Large intestine (tissue), 12 donors: ENCODE measurements at places on chromosomes 1 and 21. TPM values are rescaled to one million over a fixed set of nuclear protein-coding genes. Genes with fewer than 3 reads are reported as not detected.

BMP8B gene
- polyA plus RNA-seq = 8.1 TPM

PTPRF gene
- polyA plus RNA-seq = 257 TPM

- no peak for DNase-seq
Observed at GRCh38 chr1:54280651-54281050, 80.7 kb downstream of the MRPL37 start.

DNA sequence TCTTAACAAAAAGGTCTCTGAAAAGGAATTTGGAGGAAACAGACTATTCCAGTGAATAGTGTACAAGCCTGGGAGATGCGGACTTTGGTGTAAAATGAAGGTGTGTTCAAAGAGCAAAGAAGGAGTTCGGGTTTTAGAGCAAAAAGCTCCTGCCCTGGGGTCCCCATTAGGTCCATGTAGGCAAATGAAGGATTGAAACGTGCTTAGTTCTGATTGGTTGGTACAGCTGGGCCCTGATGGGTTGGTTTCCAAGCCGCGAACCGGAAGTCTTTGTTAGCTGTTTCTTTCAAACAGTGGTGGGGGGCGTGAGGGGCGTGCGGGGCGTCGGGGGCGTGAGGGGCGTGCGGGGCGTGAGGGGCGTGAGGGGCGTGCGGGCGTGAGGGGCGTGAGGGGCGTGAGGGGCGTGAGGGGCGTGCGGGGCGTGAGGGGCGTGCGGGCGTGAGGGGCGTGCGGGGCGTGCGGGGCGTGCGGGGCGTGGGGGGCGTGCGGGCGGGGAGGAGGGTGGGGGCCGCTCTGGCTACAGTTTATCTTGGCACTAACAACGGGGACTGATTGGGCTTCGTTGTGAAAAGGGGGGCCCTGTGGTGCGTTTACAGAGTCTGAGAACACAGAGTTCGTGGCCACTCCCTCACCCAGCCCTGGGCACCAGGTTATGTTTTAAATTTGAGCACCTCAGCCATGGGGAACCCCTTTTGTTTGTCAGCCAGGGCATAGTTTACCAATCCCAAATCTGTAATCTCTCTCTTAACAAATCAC is 29.4 kb downstream of the LRRC3 start:
- no peak for DNase-seq

GRCh38 chr1:10947691-10948462 is 64.6 kb upstream of the TARDBP start:
- DNase-seq = no peak

DNA sequence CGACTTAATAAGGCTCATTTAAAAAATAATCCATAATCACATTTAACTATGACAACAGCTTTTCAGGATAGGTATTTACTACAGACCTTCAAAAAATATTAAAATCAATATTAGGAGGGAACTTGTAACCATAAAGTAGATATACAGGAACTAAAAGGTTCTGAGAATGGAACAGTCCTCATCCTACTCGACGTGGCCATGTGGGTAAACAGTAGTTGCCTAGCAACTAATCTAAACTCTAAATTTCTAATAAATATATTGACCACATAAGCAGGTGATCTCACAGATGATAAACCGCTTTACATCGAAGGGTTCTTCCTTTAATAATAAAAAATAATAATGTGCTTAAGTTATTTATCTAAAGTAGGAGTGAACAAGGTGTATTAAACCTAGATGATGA is 7.9 kb downstream of the AKT3 start:
- DNase-seq = no peak

GRCh38 chr1:155170101-155170785 is 2.9 kb downstream of the KRTCAP2 start:
- no peak for DNase-seq

GRCh38 chr1:75602486-75602885 is 8.4 kb downstream of the SLC44A5 start:
- DNase-seq = no peak

DNA sequence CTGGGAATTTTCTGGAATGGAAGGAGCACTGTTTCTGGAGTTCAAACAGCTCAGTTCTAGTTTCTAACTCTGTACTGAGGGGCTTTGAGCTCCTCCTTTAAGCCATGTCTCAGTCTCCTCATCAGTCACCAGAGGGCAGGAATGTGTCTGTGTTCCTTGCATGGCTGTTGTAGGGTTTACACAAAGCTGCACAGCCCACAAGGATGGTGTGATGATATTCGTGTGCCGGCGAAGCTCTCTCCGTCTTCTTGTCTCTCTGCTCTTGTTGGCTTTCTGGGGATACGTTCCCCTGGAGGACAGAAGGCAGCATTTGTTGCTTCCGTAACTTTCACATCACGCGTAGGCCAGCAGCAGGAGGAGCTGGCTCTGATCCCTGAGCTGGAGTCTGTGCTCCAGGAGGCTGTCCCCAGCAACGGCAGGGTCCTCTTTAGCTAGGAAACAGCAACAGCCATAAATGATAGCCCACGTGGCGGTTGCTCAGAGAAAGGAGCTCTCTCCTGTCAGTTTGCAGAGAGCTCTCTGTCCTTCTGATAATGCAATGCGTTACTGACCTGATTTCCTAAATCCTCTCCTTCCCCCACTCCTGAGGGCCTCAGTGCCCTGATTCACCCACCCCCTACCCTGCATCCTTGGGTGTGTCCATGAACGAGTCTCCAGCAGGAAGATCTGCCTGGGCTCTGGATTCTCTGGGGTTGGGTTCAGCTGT is 189.2 kb upstream of the VAMP3 start:
- no peak for DNase-seq

DNA sequence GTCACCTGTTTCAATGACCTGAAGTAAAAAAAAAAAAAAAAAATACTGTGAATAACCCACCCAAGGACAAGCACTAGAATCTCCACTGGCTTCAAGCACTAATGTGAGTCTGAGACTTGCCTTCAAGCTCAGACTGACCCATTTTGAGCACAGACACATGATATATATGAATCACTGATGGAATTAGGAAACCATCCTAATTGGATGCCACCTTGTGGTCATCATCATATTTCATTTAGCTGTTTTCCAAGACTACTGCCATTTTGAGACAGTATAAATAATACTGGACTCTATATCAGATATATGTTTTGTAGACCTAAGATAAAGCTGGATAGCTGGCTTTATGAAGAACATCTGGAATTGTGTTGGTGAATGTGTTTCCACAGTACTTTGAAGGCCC is 1232.0 kb downstream of the KCNT2 start:
- no peak for DNase-seq

DNA sequence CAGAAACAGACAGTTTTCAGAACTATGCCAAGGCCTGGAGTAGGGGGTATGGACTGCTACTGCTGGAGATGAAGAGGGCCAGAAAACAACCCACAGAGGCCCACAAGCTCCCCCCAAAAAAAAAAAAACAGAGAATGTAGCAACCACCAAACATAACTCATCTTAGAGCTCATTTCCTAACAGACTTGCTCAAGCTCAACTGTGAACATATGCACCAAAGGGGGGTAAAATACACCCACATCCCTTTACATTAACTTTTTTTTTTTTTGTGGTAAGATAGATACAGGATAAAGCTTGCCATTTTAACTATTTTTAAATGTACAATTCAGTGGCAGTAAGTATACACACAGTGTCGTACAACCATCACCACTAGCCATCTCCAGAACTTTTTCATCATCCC is 36.0 kb downstream of the SEC16B start:
- no peak for DNase-seq

DNA sequence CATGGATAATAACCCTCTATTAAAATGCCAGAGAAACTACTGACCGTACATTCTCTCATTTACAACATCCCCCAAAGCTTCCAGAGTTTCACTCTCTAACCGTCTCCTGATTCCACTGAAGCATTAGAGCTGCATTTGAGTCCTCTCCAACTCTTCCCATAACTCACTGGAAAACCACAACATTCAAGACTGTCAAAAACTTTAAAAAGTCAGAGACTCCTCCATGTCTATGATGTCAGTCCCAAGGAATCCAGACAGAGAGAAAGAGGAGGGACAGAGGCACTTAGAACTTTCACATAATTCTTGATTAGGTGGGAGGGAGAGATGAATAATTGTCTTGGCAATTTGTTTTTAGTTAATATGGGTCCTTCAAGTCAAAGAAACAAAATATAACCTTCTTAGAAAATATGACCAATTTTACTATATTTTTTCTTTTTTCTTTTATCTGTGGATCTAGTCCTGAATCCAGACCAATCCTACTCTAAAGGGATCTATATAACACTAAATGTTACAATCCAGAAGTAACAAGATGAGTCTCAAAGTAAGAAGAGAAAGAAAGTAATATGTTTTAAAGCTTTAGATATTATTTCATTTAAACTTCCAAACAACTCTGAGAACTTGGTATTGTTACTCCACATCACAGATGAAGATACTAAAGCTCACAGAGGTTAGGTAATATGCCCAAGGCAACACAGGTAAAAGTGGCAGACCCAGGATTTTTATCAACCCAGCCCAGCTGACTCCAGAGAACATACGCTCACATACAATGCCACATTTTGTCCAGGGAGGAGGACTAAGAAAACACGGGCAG is 23.8 kb downstream of the OTUD7B start:
- DNase-seq = no peak
